GM23248 (cell line): ENCODE measurements at places on chromosomes 3 and 15. TPM values are rescaled to one million over a fixed set of nuclear protein-coding genes. Genes with fewer than 3 reads are reported as not detected.

DNA sequence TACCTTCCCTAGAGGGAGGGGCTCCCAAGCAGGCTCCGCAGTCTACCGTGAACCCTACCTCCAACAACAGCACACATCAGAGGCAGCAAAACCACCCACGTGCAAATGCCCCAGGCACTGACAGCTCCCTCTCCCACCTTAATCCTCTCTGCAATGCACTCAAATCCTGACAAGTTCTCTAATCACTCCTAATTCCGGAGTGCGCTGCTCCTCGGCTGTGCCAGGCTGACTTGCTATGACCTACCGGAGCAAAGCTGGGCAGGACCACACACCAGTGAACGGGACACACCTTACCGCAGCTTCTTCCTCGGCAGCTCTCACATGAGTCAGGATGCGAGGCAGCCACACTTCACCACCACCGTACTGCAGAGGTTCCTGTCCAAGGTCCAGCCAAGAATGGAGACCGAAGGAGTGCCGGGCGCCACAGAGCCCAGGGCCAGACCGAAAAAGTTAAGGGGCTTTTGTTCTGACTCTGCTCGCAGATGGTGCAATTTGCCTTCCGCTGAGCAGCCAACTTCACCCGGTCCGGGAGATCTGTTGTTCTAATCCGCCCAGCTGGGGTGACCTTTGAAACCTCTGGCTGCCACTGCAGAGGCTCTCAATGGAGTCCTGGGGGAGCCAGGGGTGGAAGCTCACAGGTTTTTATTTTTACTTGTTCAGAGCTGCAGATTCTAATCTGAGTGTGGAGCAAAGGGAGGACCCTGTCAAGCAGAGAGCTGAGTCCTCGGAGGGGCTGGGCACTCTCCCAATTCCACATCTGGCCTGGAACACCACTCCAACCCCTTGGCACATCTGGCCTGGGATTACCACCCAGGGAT lies 84.4 kb downstream of the MYLK start:
- H3K4me1 ChIP-seq = peaks cover 17% of the 10 kb centered on the region
- DNase-seq = peak; percentile 90

DNA sequence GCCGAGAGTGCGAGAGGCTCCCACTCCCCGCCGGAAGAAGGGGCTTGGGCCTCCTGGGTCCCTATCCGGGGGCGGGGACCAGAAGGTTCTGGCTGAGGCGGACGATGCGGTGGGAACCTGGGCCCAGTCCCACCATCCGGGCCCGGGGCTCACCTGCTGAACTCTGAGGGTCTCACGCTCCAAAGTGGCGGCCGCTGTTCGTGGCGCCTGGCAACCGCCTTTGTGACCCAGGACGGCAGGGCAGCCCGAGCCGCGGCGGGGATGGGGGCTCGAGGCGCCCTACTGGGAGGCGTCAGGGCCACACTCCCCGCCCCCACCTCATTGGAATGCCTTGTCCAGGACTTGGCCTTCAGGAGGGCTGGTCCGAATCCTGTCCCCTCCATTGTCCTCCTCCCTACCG lies at the start of gene FANCD2OS:
Gene FANCD2OS (minus strand): TSS at position 165 of the 400 bp plus-strand sequence. CDS start 3,481 bp downstream, outside the sequence.
- H3K27me3 ChIP-seq = no peaks in the 10 kb centered on the region
- H3K4me1 ChIP-seq = no peaks in the 10 kb centered on the region
- H3K36me3 ChIP-seq = no peaks in the 10 kb centered on the region
- H3K4me3 ChIP-seq = no peak within 1 kb of the TSS
- DNase-seq = no peak

GRCh38 chr3:191774485-191774884 lies 313.5 kb downstream of the PYDC2 start:
- H3K4me1 ChIP-seq = no peaks in the 10 kb centered on the region
- H3K27me3 ChIP-seq = no peaks in the 10 kb centered on the region
- peak overlapping the region; percentile 21; the same call in 1 of the 2 replicates for H3K27ac ChIP-seq
- no peak overlapping the region for H3K4me3 ChIP-seq
- H3K36me3 ChIP-seq = no peaks in the 10 kb centered on the region

GRCh38 chr3:182486463-182486862 lies 306.8 kb upstream of the ATP11B start:
- H3K27me3 ChIP-seq = no peaks in the 10 kb centered on the region
- H3K4me1 ChIP-seq = no peaks in the 10 kb centered on the region
- no peak for DNase-seq
- no peak overlapping the region for H3K4me3 ChIP-seq

DNA sequence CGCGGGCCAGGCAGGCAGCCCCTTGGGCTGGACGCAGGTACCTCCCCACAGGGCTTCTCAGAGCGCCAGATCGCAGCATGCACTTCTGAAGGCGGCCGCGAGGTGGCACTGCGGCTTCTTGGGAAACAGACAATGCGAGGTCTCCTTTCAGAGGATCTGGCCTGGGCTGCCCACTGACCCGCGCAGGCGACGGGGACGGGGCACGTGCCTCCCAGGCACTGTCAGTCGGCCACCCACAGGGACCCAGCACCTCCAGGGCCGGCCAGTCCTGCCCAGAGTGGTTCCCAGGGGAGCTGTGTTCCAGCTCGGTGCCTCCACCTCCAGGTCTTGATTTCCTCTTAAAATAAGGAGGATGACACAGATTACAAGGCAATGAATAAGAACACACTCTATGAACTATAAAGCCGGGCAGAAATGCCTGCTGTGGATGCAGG lies 24.4 kb upstream of the TXNRD3 start:
- H3K4me3 ChIP-seq = peak overlapping the region; percentile 44
- no peak overlapping the region for H3K27ac ChIP-seq
- peak; percentile 74 for DNase-seq

- peak; percentile 79 for DNase-seq
- H3K4me1 ChIP-seq = peaks cover 32% of the 10 kb centered on the region
- peak overlapping the region; percentile 35; the same call in 1 of the 2 replicates for H3K27ac ChIP-seq
- H3K36me3 ChIP-seq = no peaks in the 10 kb centered on the region
Measured at GRCh38 chr3:127610105-127610504, 11.9 kb downstream of the MCM2 start.

- H3K27ac ChIP-seq = no peak overlapping the region
- no peaks in the 10 kb centered on the region for H3K27me3 ChIP-seq
- H3K4me1 ChIP-seq = peaks cover 15% of the 10 kb centered on the region
- DNase-seq = peak; percentile 75
- no peak overlapping the region for H3K4me3 ChIP-seq
- no peaks in the 10 kb centered on the region for H3K36me3 ChIP-seq
Measured at GRCh38 chr3:194330579-194330978, 20.5 kb downstream of the CPN2 start.

GRCh38 chr3:111326144-111326995 lies 215.6 kb upstream of the CD96 start:
- H3K4me3 ChIP-seq = no peak overlapping the region
- H3K27ac ChIP-seq = no peak overlapping the region
- H3K4me1 ChIP-seq = peaks cover 21% of the 10 kb centered on the region
- H3K27me3 ChIP-seq = no peaks in the 10 kb centered on the region
- DNase-seq = peak; percentile 89

- H3K4me1 ChIP-seq = peaks cover 20% of the 10 kb centered on the region
- H3K27me3 ChIP-seq = no peaks in the 10 kb centered on the region
- H3K4me3 ChIP-seq = no peak overlapping the region
- no peak overlapping the region for H3K27ac ChIP-seq
- H3K36me3 ChIP-seq = 0 out of 2 replicates have a peak, but pooled peaks cover 3% of the 10 kb centered on the region
Measured at GRCh38 chr3:67416703-67417102, 237.7 kb downstream of the SUCLG2 start.

DNA sequence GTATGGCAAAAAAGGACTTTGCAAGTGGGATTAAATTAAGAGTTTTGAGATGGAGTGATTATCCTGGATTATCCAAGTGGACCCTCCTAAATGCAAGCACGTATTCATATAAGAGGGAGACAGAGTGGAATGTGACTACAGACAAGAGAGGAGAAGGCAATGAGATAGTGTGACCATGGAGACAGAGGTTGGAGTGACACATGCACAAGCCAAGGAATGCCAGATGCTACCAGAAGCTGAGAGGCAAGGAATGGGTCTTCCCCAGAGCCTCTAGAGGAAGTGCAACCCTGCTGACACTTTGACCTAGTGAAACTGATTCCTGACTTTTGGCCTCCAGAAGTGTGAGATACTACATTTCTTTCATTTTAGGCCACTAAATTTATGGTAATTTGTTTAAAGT lies 117.2 kb downstream of the UACA start:
- no peak for DNase-seq
- peaks cover 19% of the 10 kb centered on the region for H3K4me1 ChIP-seq

DNA sequence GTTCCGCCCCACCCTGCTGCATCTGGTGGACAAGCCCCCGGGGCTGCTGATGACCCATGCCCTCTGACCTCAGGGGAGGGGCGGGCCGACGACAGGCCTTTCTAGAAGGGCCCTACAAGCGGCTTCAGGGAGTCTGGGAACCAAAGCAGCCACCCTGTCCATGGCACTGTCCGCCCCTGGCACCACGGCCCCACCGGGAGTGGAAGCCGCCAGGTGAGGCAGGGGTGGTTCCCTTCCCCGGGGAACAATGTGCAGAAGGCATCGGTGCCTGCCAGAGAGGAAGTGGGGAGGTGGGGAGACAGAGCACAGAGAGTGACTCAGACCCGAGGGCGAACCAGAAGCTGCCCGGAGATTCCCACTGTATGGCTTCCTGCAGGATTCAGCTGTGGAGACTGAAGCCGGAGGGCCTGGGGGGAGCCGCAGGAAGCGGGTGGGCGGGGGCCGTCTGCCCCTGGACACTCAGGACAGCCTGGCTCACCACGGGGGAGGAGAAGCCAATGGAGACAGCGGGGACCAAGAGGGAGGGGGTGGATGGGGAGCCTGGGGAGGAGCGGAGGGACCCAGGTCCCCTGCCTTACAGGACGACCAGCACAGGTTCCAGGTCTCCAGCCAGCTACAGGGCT lies 134.0 kb downstream of the TPRA1 start:
- peaks cover 13% of the 10 kb centered on the region for H3K4me1 ChIP-seq
- peak overlapping the region; percentile 65 for H3K4me3 ChIP-seq
- peak overlapping the region; percentile 45 for H3K27ac ChIP-seq

- no peak overlapping the region for H3K4me3 ChIP-seq
- peaks cover 14% of the 10 kb centered on the region for H3K27me3 ChIP-seq
- H3K36me3 ChIP-seq = no peaks in the 10 kb centered on the region
- H3K4me1 ChIP-seq = no peaks in the 10 kb centered on the region
- no peak overlapping the region for H3K27ac ChIP-seq
- peak; percentile 61 for DNase-seq
Measured at GRCh38 chr3:140128631-140129030, 193.6 kb downstream of the CLSTN2 start.

DNA sequence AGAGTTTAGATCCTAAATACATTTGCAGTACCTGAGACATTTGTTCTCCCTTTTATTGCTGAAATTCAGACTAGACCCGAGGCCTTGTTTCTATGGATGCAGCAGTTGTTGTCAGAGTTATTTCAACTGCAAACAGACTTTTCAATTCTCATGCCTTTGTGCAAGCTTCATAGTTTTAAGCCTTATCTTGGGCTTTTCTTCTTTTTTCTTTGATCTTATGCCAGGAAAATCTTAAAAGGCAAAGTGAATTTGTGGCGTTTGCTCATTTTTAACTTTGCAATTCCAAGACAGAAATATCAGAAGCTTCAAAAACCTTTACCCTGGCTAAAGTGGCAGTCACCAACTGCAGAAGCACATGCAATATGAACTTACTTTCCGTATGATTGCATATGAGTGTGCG lies 576.7 kb downstream of the DIPK2A start:
- no peak for DNase-seq
- H3K27ac ChIP-seq = no peak overlapping the region
- no peaks in the 10 kb centered on the region for H3K36me3 ChIP-seq
- H3K4me1 ChIP-seq = no peaks in the 10 kb centered on the region

DNA sequence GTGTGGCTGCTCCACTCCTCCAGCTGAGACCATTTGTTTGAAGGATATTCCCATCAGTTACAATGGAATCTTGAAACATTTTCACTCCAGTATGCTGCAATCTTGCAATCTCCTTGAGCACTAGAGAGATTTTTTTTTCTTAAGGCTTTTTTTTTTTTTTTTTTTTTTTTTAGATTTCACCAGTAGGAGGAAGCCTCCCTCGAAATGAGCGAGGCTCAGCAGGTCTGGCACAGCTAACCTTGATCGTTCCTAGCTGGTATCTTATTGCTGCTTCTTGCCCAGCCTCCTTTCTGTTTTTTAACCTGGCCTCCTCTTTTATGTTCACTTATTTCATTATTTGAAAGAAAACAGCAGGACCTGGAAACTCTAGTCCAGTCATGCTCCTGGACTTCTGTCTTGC lies 48.1 kb downstream of the RAP2B start:
- H3K36me3 ChIP-seq = no peaks in the 10 kb centered on the region
- H3K4me1 ChIP-seq = peaks cover 23% of the 10 kb centered on the region
- no peaks in the 10 kb centered on the region for H3K27me3 ChIP-seq

DNA sequence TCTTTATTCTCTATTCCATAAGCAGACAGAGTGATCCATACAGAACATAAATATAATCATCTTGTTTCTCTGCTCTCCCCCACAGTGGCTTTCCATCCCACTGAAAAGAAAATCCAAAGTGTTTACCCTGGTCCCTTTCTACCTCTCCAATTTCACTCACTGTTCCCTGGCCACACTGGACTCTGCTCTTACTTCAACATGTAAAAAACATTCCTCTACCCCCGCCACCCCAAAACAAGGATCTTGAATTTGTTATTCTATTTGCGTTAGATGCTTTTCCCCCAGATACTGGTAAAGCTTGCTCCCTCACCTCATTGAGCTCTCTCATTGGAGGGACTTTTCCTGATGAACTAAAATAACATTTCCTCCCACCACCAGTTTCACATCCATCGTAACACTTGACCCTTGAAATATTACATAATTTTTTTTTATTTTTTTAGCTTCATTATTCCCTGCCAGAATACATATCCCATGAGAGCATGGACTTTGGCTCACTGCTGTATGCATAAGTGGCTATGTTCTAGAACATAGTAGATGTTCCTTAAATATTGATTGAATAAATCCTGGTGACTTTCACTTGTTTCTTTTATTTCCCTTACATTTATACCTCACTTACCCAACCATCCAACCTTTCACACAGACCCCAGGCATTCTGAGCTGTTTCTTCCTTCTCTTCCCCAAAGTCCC lies 162.7 kb upstream of the MEIS2 start:
- no peak overlapping the region for H3K4me3 ChIP-seq
- H3K36me3 ChIP-seq = no peaks in the 10 kb centered on the region
- no peak overlapping the region for H3K27ac ChIP-seq
- no peak for DNase-seq
- H3K27me3 ChIP-seq = no peaks in the 10 kb centered on the region

GRCh38 chr3:30437171-30437601 lies 169.2 kb upstream of the TGFBR2 start:
- H3K27me3 ChIP-seq = no peaks in the 10 kb centered on the region
- peak; percentile 78 for DNase-seq
- H3K27ac ChIP-seq = no peak overlapping the region
- no peaks in the 10 kb centered on the region for H3K36me3 ChIP-seq
- no peak overlapping the region for H3K4me3 ChIP-seq
- peaks cover 37% of the 10 kb centered on the region for H3K4me1 ChIP-seq

- no peak for DNase-seq
- H3K36me3 ChIP-seq = no peaks in the 10 kb centered on the region; the same call in 1 of the 2 replicates
- no peaks in the 10 kb centered on the region for H3K27me3 ChIP-seq
Measured at GRCh38 chr15:44385344-44385942, 42.0 kb upstream of the CTDSPL2 start.

GRCh38 chr3:141864281-141864970 lies 12.0 kb upstream of the ATP1B3 start:
- H3K27me3 ChIP-seq = no peaks in the 10 kb centered on the region
- DNase-seq = no peak
- H3K4me3 ChIP-seq = no peak overlapping the region
- no peaks in the 10 kb centered on the region for H3K36me3 ChIP-seq

Gene ATR
- 28.3 and 35.2 TPM in 2 replicates for total RNA-seq

Gene IL5RA
- not detected in 2 replicates for total RNA-seq

Gene BUB1B
- 9.4 and 23.4 TPM in 2 replicates for total RNA-seq

Gene CCK
- 0.97 TPM in 1 of 2 replicates, not detected in the other for total RNA-seq
